ENCODE measurements at places on chromosomes 1 and 21. TPM values are rescaled to one million over a fixed set of nuclear protein-coding genes. Genes with fewer than 3 reads are reported as not detected.

DNA sequence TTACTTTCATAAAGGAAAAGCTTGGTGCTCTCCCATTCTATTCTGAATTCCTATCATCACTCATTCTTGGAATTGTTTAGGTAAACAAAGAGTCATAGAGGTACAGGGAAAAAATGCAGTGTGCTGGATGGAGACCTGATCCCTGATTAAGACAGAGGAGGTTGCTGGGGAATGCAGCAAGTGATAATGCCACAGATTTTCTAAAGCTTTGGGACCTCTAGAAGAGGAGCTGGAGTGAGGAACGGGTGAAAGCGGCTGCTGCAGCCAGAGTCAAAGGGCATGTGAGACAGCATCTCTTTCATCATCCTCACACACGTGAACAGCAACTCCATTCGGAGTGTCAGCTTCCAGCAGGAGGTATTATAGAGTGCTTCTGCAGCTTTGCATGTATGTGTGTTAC, 54.9 kb upstream of the DIPK1A start:
- no peak for DNase-seq

GRCh38 chr1:198108636-198109370, 48.0 kb upstream of the NEK7 start:
- DNase-seq: no peak

SMPDL3B gene
- 0.60 TPM for total RNA-seq

DNA sequence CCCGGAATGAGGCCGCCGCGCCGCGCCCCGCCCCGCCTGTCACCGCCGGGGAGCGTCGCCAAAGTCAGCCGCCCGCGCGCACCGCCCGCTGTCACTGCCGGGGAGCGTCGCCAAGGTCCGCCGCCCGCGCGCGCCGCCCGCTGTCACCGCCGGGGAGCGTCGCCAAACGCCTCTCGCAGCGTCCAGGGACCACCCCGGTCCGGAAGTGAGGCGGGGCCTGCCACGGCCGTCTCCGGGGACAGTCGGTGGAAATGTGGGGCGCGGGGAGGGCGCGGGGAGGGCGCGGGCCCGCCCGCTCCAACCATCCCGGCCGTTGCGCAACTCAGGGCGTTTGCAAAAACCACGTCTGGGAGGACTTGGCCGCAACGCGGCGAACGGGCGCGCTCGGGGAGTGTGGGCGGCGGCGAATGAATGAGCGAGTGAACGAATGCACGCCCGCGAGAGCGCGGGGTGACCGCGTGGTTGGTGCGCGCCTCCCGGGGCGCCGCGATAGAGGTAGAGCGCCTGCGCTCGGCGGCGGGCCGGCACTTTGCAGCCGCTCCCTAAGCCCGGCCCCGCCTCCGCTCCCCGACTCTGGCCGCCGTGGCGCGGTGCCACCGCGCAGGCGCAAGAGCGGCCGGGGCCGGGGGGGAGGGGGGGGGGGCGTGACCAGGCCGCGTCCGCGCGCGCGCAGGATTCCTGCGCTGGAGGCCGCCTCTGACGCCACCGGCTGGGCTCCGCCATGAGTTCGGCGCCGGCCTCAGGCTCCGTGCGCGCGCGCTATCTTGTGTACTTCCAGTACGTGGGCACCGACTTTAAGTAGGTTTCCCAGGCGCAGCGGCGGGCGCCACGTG, at the start of the genes ACAP3 and PUSL1:
ACAP3 (minus strand) TSS at position 8 of the 833 bp plus-strand sequence. CDS start 115 bp downstream, outside the sequence.
PUSL1 (plus strand) TSS at position 675 of the 833 bp plus-strand sequence; CDS start at position 722, 47 bp downstream.
- DNase-seq: peak; percentile 93

- DNase-seq: no peak
Measured at GRCh38 chr1:54839824-54840223, 38.7 kb upstream of the TTC22 start.

Data from lung microvascular endothelial cell (primary cell).